Breast epithelium (tissue), 4 donors: ENCODE measurements at places on chromosomes 5 and 9. TPM values are rescaled to one million over a fixed set of nuclear protein-coding genes. Genes with fewer than 3 reads are reported as not detected.

Gene CREBRF
- total RNA-seq: 51.1 TPM

Gene WDR38
- not detected for total RNA-seq

DNA sequence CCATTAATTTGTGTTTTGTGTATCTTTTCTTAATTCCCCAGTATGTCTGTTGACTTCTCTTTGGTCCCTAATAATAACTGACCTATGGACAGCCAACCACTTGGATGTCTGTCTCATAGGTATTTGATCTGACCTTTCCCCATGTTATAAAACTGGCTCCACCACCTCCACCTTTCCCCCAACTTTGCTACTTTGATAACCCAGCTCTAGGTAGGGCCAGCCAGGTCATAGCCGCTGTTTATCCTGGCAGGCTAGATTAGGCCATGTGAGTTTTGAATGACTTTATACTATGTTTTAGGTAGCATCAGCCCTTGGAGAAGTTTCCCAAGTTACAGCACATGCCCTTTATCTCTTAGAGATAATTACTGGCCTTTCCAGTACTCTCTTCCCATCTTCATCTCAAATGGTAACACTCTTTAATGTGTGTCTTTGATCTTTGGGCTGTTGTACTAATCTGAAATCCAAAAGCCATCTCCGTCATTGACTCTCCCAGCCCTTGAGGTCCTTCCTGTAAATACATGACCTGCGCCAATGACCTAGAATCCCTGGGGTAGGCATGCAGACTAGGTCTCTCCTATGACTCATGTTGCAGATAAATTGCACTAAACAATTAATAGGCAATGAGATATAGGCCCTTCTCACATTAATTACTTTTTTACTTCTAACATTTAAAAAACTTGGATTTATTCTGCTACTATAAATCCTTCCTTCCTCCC is 152.6 kb downstream of the CD180 start:
- no peak for DNase-seq

GRCh38 chr5:3429962-3430361 is 165.7 kb upstream of the IRX1 start:
- DNase-seq: no peak

GRCh38 chr5:127441799-127442484 is 75.5 kb upstream of the PRRC1 start:
- no peak for DNase-seq

Gene PRDM9
- not detected for total RNA-seq

- no peak for DNase-seq
Observed at GRCh38 chr5:151490627-151491026, 43.2 kb downstream of the SLC36A1 start.

GRCh38 chr5:8829323-8830029 is 716.4 kb downstream of the SEMA5A start:
- no peak for DNase-seq

DNA sequence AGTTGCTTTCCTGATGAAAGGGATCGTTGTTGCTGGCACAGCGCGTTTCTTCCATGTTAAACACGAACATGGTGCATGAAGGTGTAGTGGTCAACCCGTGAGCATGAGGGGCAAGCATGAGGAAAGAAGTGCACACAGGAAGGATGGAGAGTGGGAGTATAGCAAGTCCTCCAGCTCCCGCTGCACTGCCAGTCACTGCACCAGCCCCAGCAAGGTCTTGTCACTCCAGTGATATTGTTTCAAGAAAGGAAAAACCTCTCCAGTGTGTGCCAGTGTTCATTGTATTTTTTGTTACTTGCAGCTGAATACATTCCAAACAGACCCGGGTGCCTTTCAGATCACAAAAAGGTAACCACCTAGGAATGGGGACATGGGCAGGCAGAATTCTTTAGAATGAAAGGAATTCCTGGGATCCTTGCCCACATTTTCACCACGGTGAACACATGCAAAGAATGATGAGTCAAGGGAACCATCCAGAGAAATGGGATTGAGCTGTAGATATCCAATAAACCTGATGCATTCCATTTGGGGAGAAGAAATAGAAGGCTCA is 186.3 kb downstream of the AOPEP start:
- DNase-seq: no peak

- DNase-seq: no peak
Observed at GRCh38 chr9:77588271-77588937, 59.7 kb downstream of the GNA14 start.

Gene EPB41L4A
- 25.9 TPM for total RNA-seq

- no peak for DNase-seq
Observed at GRCh38 chr9:71814226-71814625, 45.9 kb upstream of the CEMIP2 start.

DNA sequence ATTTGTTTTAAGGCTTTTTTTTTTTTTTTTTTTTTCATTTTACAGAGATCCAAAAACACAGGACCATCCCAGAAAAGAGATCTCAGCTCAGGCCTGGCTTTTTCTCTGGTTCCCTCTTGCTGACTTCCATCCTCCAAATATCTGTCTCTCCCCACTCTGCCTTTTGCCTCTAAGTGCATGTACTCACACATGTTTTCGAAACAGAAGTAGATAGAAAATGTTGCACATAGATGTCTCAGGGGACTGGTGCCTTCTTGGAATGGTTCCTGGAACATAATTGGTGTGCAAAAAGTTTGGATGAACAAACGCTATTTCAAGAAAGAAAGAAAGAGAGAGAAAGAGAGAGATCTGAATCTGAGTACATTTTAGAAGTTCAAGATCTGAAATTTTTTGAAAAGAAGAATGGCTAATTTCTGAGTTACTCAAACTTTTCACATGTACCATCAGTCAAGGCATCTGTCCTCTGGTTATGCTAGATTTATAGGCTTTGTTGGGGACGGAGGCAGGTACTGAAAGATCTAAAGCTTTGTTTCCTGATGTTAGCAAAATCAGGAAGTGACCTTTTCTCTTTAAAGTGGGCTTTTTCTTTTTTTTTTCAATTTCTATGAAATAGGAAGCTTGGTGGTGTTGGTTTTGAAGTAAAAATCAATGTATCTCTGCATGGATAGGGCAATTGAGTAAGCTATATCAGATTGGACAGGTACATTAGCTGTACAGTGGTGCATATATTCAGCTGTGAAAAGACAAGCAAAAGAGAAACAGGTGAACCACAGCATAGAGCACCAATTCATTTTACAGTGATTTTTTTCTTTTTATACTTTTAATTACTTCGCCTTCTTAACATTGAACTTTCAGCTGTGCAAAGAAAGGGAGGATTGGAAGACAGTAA is 8.5 kb upstream of the TNFSF8 start:
- DNase-seq: no peak

Gene ADAMTS12
- 4.4 TPM for total RNA-seq

DNA sequence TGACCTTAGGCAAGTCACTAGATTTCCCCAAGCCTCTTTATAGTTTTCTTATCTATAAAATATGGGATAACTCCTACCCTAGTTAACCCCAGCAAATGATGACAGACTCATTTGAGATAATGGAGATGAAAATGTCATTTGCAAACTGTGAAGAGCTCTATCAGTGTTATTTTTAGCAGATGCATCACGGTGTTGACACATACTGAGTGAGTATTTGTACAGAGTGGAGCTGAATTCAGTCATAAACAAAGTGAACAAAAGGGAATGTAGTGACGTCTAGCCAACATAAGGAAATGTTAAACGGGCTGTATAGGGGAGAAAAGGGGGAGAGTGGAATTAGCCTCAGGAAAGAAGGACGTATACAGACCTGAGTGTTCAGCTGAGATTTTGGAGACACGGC is 75.9 kb downstream of the NMUR2 start:
- DNase-seq: no peak

Gene PLCXD3
- 6.6 TPM for total RNA-seq

DNA sequence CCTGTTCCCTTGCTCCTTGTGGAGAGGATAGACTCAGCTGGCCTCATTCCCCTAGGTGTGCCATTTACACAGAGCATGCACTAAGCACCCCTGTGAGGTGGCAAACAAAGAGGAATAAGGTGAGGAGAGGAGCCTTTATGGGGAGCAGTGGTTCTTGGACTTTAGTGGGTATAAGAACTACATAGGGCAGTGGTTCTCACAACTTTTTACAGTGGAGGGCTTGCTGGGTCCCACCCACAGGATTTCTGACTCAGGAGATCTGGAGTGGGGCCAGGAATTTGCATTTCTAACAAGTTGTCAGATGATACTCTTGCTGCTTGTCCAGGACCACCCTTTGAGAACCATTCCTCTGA is 42.0 kb downstream of the CSF1R start:
- DNase-seq: no peak

DNA sequence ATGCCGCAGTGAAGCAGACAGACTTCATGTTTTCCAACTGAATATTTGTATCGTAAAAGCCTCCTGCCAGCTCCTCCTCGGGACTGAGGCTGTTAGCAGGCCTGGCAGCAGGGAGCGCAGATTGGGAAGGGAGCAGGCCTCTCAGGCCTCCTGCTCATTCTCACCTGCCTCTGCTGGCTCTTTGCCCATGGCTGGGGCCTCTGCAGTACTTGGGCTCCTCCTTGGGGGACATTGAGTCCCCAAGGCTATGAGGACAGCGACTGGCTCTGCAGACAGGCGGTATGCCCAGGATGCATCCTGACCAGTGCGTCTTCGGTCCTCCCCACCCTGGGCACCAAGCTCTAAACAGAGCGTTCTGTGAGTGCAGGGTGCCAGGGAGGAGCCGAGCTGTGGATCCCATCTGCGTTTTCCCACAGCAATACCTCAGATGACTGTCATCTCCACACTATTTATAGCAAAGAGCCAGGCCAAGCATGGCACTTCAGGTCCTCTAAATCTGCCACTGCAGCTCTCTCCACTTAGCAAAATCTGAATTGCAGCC is 38.7 kb downstream of the TSTD2 start:
- DNase-seq: no peak

DNA sequence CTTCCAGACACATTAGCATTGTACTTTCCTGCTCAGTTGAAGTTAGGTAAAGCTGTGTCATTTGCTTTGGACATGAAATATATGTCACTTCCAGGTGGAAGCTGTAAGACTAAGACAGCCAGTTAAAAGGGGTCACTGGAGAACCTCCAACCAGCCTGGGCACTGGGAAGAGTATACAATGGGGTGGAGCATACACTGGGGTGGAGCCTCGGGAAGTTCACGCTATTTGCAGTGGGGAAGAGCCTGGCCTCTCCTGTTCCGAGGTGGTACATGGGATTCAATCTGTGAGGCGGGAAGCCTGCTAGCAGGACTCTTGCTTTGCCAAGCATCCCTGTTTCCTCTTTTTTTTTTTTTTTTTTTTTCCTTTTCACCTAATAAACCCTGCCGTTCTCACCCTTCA is 145.3 kb downstream of the TTC39B start:
- no peak for DNase-seq

Gene C6
- total RNA-seq: 8.5 TPM

GRCh38 chr9:106869458-106869857 is 6.5 kb downstream of the ZNF462 start:
- DNase-seq: peak; percentile 51

DNA sequence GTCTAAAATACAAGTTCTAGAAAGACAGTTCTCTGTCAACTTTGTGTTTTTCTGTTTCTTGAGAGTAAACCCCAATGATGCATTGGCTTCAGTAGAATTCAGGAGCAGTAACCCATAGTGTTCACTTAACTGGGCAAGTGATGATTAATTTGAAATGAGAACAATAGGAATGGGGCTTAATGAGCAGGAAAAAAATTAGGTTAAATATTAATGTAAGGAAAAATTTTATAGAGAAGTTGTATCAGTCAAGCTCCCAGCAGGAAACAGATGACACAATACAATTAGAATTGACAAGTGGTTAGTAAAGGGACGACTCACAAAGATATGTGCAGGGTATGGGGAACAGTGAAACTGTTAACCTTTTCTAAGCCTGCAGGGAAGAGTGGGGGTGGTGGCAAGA is 38.2 kb downstream of the ENTREP1 start:
- no peak for DNase-seq

- DNase-seq: no peak
Observed at GRCh38 chr5:64900618-64901017, 131.9 kb downstream of the CWC27 start.

DNA sequence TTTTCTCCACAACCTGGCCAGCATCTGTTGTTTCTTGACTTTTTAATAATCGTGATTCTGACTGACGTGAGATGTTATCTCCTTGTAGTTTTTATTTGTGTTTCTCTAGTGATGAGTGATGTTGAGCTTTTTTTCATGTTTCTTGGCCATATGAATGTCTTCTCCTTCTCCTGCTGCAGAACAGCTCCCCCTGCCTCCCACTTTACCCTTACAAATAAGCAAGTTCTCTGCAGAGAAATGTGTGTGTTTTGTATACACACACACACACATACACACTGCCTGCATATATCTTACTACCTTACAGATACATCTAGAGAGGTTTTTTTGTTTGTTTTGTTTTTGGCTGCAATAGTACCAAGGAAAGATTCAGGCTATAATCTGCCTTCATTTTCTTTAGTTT is 88.7 kb upstream of the PHF24 start:
- DNase-seq: no peak

- no peak for DNase-seq
Observed at GRCh38 chr9:82147798-82148425, 159.3 kb downstream of the SPATA31D1 start.

Gene ACO1
- total RNA-seq: 47.1 TPM

- DNase-seq: no peak
Observed at GRCh38 chr5:106680330-106680729, 990.4 kb downstream of the EFNA5 start.

- no peak for DNase-seq
Observed at GRCh38 chr9:92208693-92209524, 84.6 kb downstream of the IARS1 start.

DNA sequence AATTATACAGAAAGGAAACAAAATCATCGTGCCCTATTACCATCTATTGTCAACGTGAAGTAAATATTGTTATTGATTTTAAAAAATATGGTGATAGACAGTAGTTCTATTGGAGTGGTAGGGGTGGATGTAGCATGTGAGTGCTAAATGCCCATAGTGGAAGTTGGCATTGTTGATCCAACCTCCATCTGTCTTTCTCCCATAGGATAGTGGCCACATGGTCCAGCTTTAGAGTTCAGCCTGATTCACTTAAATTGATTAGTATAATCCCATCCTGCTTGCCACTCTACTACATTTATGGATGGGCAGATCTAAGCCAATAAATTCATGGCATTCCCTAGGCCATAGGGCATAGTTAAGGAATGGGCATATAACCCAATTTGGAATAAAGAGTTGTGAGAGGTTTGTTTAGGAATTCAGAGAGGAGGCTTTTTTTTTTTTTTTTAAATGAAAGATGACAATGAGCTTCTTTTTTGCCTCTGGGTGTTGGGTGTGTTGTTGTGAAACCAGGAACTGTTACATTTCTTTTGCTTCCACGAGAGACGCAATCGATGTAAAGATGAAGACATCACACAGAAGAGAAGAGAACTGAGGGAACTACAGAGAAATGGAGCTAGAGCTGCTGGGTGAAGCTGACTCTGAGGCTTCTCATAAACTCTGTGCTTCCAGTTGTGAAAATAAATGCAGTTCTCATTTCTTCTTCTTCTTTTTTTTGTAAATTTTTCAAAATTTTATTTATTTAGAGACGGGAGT is 12.5 kb upstream of the CHD1 start:
- DNase-seq: no peak

DNA sequence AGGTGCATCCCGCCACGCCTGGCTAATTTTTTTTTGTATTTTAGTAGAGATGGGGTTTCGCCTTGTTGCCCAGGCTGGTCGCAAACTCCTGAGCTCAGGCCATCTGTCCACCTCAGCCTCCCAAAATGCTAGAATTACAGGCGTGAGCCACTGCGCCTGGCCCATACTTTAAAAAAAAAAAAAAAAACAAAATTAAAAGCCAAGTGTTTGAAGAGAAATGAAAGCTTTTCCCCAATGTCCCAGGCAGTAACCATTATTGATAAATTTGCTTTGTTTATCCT is 9.5 kb downstream of the PRRC2B start:
- DNase-seq: no peak
